ENCODE measurements at places on chromosomes 2 and 18.

GRCh38 chr2:151033271-151034248 is 228.1 kb downstream of the RBM43 start:
- no peak for DNase-seq

DNA sequence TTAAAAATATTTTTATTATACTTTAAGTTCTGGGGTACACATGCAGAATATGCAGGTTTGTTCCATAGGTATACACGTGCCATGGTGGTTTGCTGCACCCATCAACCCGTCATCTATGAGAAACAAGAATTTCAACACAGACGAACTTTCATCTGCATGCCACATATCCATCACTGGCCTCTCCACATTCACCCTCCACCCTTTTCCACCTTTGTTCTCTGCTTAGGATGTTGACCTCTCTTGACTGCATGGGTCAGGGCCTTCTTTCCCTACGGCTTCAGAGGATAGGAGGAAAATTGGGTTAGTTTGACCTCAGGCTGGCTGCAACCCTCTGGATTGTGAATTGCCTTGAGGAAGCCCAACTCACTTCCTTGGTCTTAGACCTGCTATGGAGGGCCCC is 260.9 kb downstream of the MREG start:
- no peak for DNase-seq

GRCh38 chr2:236766850-236767249 is 197.2 kb downstream of the ACKR3 start:
- DNase-seq: no peak

DNA sequence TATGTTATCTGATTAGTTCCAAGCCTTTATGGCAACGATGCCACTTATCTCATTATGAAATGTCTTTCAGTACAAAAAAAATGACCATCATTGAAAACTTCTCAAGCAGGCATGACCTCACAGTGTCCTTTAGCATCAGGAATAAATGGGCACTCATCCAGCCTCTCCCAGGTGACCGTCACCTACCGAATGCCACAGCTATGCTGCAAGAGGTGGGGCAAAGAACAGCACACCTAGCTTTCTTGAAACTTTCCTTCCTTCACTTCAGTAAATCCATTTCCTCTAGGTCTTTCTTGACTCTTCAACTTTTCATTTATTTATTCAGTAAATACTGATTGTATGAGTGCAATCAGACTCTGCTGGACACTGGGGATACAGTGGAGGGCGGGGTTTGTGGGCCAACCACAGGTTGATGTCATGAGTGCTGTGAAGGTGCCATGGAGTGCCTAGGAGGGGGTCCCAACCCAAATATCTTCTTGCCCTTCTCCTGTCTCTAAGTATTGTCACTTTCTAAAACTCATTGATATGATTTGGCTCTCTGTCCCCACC is 54.3 kb upstream of the HK2 start:
- no peak for DNase-seq

GRCh38 chr18:1930291-1931270 is 640.7 kb downstream of the METTL4 start:
- no peak for DNase-seq

DNA sequence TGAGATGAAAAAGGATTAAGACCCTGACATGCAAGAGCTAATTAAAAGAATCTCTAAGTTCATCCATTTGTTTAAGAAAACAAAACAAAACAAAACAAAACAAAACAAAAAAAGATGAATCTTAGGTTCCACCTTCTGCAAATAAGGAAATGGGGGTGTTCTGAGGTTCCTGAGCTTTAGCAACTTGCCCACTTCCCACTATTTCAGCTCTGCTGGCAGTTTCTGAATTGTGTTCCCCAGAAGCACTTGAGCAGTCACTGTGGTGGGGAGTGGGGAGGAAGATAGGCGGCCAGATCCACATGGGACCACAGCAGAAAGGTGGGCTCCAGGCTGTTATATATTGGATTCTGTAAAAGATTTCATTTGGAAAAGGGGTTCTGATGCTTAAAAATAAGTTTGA is 20.3 kb downstream of the INO80C start:
- no peak for DNase-seq
